ENCODE measurements at places on chromosomes 13 and 19. TPM values are rescaled to one million over a fixed set of nuclear protein-coding genes. Genes with fewer than 3 reads are reported as not detected.

Gene DIRAS1
- not detected for total RNA-seq

Gene SRRM5
- total RNA-seq = 0.10 TPM

Gene S1PR5
- not detected for total RNA-seq

Gene NOSIP
- 77.5 TPM for total RNA-seq

Gene CRB3
- total RNA-seq = 0.29 TPM

Gene RHPN2
- total RNA-seq = 2.5 TPM

Gene MIA
- total RNA-seq = not detected

Gene GADD45GIP1
- 32.1 TPM for total RNA-seq

Gene ZNF543
- total RNA-seq = 5.1 TPM

Gene TMEM145
- total RNA-seq = 2.1 TPM

Gene F2RL3
- not detected for total RNA-seq

Gene SCEL
- not detected for total RNA-seq

Gene FGF21
- total RNA-seq = not detected

Gene FFAR3
- total RNA-seq = 0.36 TPM

Gene RXFP2
- not detected for total RNA-seq

Gene SLC10A2
- not detected for total RNA-seq

Gene ADAMTSL5
- total RNA-seq = 3.6 TPM

Gene ZNF555
- total RNA-seq = 0.37 TPM

Gene C19orf25
- 38.5 TPM for total RNA-seq

Gene ADAMTS10
- 3.2 TPM for total RNA-seq

Gene MKNK2
- 150 TPM for total RNA-seq

Gene ELANE
- total RNA-seq = not detected

Gene DIAPH3
- 22.8 TPM for total RNA-seq

Gene CD177
- total RNA-seq = not detected

Gene DCT
- not detected for total RNA-seq
